Uterus (tissue), 4 donors: ENCODE measurements at places on chromosomes 12 and 14. TPM values are rescaled to one million over a fixed set of nuclear protein-coding genes. Genes with fewer than 3 reads are reported as not detected.

- DNase-seq = peak; percentile 92
- H3K27ac ChIP-seq = peak overlapping the region; percentile 92
- no peaks in the 10 kb centered on the region for H3K36me3 ChIP-seq
- no peaks in the 10 kb centered on the region for H3K27me3 ChIP-seq
- peak overlapping the region; percentile 62 for H3K4me3 ChIP-seq
These were observed 315 bp upstream of the CCDC85C start for GRCh38 chr14:99604278-99604765.

KRT1 gene
- total RNA-seq = not detected

DNA sequence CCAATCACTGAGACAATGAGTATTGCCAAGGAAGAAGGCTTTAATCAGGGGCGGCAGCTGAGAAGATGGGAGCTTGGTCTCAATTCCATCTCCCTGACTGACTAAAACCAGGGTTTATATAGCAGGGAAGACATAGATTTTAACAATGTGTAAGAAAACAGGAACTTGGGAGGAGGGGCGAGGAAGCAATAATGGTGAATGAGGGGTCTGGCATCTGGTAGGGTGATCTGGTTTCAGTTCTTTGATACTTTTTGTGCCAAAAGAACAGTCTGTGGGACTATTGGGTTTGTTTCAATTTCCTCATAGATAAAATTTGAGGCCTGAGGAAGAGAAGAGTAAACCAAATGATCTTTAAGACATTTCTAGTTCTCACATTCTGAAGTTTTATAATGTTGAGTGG is 49.2 kb downstream of the FUT8 start:
- no peaks in the 10 kb centered on the region for H3K4me1 ChIP-seq
- no peak overlapping the region for H3K4me3 ChIP-seq
- H3K27me3 ChIP-seq = no peaks in the 10 kb centered on the region
- no peak overlapping the region for H3K27ac ChIP-seq
- H3K36me3 ChIP-seq = no peaks in the 10 kb centered on the region
- DNase-seq = no peak

SLCO1C1 gene
- not detected for total RNA-seq

DNA sequence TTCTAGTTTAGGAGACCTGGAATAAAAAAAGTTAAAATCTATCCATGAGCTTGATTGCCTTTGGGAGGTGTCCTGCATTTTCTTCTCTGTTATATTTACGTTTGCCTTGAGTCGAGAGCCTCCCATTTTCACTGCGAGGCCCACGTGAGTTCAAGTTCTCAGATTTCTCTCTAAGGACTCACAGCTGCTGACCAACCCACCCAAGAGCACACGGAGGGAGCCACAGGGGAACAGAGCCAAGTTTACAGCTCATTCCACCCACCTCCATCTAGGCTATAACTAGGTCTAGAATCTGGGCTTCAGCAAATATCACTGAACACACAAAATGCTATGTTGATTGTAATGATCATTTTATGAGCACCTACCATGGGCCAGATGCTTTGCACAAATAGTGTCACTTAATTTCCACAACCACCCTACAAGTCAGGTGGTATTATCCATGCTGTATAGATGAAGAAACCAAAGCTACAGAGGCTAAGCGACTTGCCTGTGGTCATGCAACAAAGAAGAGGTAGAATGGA is 16.7 kb downstream of the ALDH1L2 start:
- H3K36me3 ChIP-seq = no peaks in the 10 kb centered on the region
- H3K4me1 ChIP-seq = no peaks in the 10 kb centered on the region
- no peak overlapping the region for H3K4me3 ChIP-seq

GRCh38 chr14:22974530-22975313 is 7.6 kb downstream of the AJUBA start:
- H3K27ac ChIP-seq = peak overlapping the region; percentile 1
- peaks cover 6% of the 10 kb centered on the region for H3K4me1 ChIP-seq

SYT1 gene
- total RNA-seq = 18.4 TPM

KRT81 gene
- total RNA-seq = not detected

LRP1-AS gene
- not detected for total RNA-seq

- H3K4me1 ChIP-seq = no peaks in the 10 kb centered on the region
- no peaks in the 10 kb centered on the region for H3K27me3 ChIP-seq
- H3K4me3 ChIP-seq = no peak overlapping the region
- H3K36me3 ChIP-seq = no peaks in the 10 kb centered on the region
These were observed 8.1 kb upstream of the GLTP start for GRCh38 chr12:109888179-109889020.

DNA sequence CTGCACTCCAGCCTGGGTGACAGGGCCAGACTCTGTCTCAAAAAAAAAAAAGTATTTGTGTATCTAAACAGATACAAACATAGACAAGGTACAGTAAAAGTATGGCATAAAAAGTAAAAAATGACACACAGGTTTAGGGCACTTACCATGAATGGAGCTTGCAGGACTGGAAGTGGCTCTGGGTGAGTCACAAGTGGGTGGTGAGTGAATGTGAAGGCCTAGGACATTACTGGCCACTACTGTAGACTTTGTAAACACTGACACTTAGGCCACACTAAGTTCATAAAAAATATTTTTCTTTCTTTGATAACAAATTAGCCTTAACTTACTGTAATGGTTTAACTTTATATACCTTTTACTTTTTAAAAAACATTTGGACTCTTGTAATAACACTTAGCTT is 38.0 kb upstream of the EIF5 start:
- DNase-seq = no peak
- H3K4me3 ChIP-seq = no peak overlapping the region
- no peaks in the 10 kb centered on the region for H3K4me1 ChIP-seq
- no peaks in the 10 kb centered on the region for H3K27me3 ChIP-seq
- H3K27ac ChIP-seq = no peak overlapping the region

DNA sequence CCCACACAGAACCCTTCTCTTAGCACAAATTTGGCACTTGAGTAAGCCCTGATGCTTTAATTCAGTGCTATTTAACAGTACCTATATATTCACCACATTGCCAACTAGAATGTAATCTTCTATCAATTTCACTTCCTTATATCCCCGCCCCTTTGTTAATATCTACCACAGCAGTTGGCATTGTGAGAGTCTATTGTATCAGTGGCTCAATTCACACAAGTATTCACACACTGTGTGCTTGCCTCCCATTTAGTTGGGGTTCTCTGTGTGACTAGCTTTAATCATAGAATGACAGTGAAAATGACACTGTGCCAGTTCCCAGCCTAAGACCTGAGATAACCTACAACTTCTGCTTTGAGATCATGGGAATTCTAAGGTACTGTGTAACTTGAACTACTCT is 103.1 kb downstream of the SEC23A start:
- no peak overlapping the region for H3K4me3 ChIP-seq
- H3K4me1 ChIP-seq = no peaks in the 10 kb centered on the region
- H3K27me3 ChIP-seq = no peaks in the 10 kb centered on the region
- no peaks in the 10 kb centered on the region for H3K36me3 ChIP-seq

GRCh38 chr12:3173008-3173553 is 95.9 kb downstream of the TSPAN9 start:
- no peak for DNase-seq
- H3K4me1 ChIP-seq = no peaks in the 10 kb centered on the region
- no peaks in the 10 kb centered on the region for H3K36me3 ChIP-seq
- no peak overlapping the region for H3K27ac ChIP-seq

LHX5 gene
- not detected for total RNA-seq

DNA sequence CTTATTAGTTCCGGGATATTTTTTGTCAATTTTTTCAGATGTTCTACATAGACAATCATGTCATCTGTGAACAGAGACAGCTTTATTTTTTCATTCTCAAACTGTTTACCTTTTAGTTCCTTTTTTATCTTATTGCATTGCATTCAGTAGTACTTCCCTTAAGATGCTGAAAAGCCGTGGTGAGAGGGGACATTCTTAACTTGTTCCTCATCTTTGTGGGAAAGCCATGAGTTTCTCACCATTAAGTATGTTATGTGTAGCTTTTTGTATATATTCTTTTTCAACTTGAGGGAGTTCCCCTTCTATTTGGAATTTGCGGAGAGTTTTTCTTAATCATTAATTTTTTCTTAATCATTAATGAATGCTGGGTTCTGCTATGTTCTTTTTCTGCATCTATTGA is 1727.1 kb upstream of the SEL1L start:
- no peaks in the 10 kb centered on the region for H3K27me3 ChIP-seq
- DNase-seq = no peak
- no peaks in the 10 kb centered on the region for H3K36me3 ChIP-seq
- H3K4me1 ChIP-seq = no peaks in the 10 kb centered on the region
- no peak overlapping the region for H3K4me3 ChIP-seq

DNA sequence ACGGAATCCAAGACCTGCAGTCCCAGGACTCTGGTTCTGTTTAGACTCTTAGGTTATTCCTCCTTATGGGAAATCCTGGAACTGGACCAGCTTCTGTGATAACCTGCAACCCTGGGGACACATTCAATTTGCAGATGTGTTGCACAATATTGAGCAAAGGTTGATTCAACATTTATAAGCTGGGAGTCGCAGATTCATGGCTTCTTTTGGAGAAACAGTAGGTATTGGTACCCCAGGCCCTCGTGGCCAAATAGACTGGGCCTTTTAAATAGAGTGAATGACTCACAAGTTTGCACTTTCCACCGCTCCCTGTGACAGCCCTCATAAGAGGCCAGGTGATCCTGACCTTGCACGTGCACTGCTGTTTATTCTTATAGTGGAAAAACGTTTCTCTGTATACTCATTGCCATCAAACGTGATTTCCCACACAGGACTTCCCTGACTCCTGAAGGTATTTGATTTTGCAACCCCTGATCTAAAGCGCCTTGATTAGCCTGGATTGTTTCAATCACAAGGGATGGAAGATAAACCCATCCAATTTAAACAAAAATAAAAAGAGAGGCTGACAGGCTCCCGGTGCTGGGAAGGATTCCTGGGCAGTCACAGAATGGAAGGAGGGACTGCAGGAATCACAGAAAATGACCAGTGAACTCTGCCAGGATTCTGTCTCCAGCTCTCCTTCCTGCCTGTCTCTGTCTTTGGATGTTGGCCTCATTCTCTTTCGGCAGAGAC is 98.0 kb downstream of the VCPKMT start:
- no peak overlapping the region for H3K4me3 ChIP-seq
- no peaks in the 10 kb centered on the region for H3K36me3 ChIP-seq
- H3K27me3 ChIP-seq = no peaks in the 10 kb centered on the region
- H3K27ac ChIP-seq = peak overlapping the region; percentile 82
- H3K4me1 ChIP-seq = no peaks in the 10 kb centered on the region

TEX52 gene
- total RNA-seq = not detected

MIPOL1 gene
- 52.1 TPM for total RNA-seq

GRCh38 chr12:93090731-93091172 is 161.7 kb upstream of the EEA1 start:
- H3K27ac ChIP-seq = no peak overlapping the region
- no peaks in the 10 kb centered on the region for H3K27me3 ChIP-seq
- H3K4me1 ChIP-seq = no peaks in the 10 kb centered on the region
- no peak for DNase-seq
- no peaks in the 10 kb centered on the region for H3K36me3 ChIP-seq

GRCh38 chr14:32230181-32230580 is 27.1 kb upstream of the RNU6-8 start:
- H3K36me3 ChIP-seq = no peaks in the 10 kb centered on the region
- no peak overlapping the region for H3K4me3 ChIP-seq
- no peaks in the 10 kb centered on the region for H3K4me1 ChIP-seq
- no peaks in the 10 kb centered on the region for H3K27me3 ChIP-seq

GRCh38 chr12:131905630-131906091 is 11.2 kb downstream of the ULK1 start:
- H3K27ac ChIP-seq = no peak overlapping the region
- DNase-seq = no peak
- H3K36me3 ChIP-seq = no peaks in the 10 kb centered on the region
- no peaks in the 10 kb centered on the region for H3K4me1 ChIP-seq

GRCh38 chr12:86331457-86331856 is 75.3 kb upstream of the MGAT4C start:
- no peaks in the 10 kb centered on the region for H3K27me3 ChIP-seq
- no peak overlapping the region for H3K4me3 ChIP-seq
- no peaks in the 10 kb centered on the region for H3K36me3 ChIP-seq

DNA sequence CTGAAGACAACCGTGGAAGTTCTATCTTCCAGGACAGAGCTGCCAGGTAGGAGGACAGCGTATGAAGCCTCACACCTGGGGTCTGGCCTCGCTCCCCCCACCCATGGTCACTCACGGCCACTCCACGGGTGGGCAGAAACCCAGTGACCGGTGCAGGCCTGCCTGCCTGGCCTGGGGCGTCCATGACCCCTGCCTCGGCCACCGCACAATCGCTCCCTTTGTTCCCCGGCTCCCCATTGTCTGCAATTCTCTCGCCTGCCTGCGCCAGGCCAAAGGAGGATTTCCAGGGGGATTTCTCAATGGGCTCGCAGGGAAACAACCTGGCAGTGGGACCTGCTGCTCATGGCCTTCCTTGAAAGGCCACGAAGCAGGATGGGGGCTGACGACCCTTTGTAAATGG is 22.6 kb downstream of the CCDC85C start:
- H3K36me3 ChIP-seq = no peaks in the 10 kb centered on the region
- no peak for DNase-seq
- H3K4me1 ChIP-seq = peaks cover 27% of the 10 kb centered on the region
- H3K27me3 ChIP-seq = no peaks in the 10 kb centered on the region

DNA sequence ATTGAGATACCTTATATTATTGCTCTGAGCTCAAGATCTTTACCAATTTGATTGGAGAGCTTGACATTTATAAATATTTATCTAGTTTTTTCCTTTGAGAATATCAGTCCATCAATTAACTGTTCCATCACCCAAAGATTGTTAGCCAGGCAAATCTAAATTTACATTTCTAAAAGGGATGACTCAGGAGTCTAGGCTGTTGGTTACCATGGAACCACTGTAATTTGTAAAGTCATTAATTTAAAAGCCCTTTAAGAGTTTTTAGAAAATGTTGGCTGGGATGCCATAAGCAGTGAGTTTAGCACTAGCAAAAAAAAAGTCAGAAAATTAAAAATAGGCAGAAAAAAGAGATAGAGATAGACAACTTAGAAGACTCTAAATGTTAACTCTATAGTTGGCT is 19.5 kb upstream of the SERPINA1 start:
- H3K36me3 ChIP-seq = peaks cover 3% of the 10 kb centered on the region
- no peaks in the 10 kb centered on the region for H3K27me3 ChIP-seq
- no peak overlapping the region for H3K4me3 ChIP-seq
- no peak for DNase-seq
- H3K27ac ChIP-seq = no peak overlapping the region

BDKRB2 gene
- total RNA-seq = 17.6 TPM

DNA sequence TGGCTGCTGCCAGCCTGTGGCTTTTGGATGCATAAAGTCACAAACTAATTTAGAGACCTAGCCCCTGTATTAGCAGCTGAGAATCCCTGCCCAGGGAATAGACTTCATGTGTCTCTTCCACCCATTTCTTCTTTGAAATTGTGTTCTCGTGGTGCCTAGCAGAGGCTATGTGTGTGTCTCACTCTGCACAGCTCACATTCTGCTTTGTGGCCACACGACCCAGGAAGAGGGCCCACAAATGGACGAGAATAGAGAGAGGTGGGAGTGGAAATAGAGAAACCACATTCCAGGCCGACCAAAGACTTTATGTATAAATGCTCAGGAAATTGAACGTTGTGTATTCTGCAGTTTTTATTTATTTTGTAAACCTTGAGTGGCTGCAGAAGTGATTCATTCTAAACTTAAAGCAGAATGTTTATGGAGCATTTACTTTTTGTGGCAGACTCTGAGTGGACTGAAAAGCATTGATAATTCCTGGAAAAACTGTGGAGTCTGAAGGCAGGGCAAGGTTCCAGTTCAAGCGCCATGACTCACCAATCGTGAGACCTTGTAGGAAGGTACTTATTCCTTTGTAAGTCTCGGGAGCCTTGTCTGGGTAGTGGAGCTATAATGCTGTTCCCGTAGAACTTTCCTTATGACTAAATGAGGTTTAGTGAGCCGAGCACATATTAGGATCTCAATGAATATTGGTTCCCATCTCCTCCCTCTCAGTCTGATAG is 9.1 kb downstream of the B4GALNT3 start:
- no peak for DNase-seq
- H3K27ac ChIP-seq = no peak overlapping the region
